G401 (cell line): ENCODE measurements at places on chromosomes 7 and 10. TPM values are rescaled to one million over a fixed set of nuclear protein-coding genes. Genes with fewer than 3 reads are reported as not detected.
A peak's percentile ranks its signal among the peaks of the same experiment; 100 is the strongest.

DNA sequence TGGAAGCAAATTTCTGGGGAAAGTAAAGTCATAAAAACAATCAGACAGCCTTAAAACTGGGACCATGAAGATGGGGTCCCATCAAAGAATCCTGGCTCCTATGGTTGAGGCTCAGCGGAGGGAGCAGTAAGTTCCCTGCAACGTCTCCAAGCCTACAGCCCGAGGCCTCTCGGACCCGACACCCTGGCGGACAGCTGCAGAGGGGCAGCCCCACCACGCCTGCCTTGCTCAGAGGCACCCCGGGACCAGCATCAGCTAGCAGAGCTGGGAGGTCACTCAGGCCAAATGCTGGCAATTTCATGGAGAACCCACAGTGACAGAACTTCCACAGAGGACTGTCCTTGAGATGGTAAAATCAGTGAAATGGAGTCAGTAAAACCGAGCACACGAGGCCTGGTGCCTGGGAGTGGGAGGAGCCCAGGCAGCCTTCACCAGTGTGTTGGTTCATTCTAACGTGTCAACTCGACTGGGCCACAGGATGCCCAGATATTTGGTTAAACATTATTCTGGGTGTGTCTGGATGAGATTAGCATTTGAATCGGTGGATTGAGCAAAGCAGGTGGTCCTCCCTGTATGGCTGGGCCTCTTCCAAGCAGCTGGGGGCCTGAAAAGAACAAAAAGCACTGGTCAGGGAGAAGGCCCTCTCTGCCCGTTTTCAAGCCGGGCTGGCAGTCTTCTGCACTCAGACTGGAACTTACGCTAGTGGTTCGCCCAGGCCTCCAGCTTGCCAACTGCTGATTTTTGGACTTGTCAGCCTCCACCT is 96.2 kb upstream of the INSIG1 start:
- DNase-seq = no peak

DNA sequence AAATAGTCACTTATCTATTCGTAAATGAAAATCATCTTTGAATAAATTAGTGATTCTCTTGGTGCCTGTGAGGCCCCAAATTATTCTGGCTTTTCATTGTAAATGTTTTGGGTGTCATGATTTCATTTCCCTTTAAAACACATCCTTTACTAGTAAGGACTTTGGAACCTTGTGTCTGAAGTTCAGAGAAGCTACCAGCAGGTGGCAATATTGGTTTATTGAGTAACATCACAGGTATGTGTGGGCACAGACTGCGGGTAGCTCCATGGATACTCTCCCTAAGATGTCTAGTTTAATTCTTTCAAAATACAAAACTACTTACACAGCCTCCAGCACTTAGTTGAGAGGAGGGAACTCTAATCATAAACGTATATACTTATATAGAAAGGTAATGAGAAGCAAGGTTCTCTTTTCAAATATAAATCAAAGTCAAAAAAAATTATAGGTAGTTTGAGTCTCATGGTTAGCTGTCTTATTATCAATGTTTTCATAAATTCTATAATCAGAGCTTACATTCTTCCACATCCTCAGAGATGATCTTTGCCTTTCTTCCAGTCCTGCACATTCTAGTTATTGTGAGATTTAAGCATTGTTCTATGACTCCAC is 449.6 kb downstream of the GRM8 start:
- peak; percentile 23 for DNase-seq

GRCh38 chr7:159142199-159142598 is 2.5 kb downstream of the VIPR2 start:
- no peak for DNase-seq

DNA sequence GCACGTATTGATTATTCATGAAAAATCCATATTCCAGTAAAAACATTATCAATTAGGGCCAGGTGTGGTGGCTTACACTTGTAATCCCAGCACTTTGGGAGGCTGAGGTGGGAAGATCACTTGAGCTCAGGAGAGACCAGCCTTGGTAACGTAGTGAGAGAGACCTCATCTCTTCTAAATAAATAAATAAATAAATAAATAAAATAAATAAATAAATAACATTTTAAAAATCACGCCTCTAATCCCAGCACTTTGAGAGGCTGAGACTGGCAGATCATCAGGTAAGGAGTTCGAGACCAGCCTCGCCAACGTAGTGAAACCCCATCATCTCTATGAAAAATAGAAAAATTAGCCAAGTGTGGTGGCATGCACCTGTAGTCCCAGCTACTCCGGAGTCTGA is 32.1 kb downstream of the NRBF2 start:
- DNase-seq = no peak

GRCh38 chr10:29957907-29958331 is 101.5 kb downstream of the JCAD start:
- no peak for DNase-seq

- DNase-seq = no peak
Measured at GRCh38 chr10:106866244-106866845, 298.2 kb downstream of the SORCS1 start.

DNA sequence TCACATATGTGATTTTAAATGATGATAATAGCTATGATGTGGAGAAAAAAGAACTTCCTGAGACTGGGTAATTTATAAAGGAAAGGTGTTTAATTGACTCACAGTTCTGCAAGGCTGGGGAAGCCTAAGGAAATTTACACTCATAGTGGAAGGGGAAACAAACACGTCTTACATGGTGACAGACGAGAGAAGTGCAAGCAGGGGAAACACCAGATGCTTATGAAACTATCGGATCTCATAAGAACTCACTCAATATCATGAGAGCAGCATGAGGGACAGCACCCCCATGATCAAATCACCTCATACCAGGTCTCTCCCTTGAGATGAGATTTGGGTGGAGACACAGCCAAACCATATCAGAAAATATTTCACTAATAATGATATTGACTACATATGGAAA is 4.1 kb upstream of the LIPN start:
- DNase-seq = no peak

DNA sequence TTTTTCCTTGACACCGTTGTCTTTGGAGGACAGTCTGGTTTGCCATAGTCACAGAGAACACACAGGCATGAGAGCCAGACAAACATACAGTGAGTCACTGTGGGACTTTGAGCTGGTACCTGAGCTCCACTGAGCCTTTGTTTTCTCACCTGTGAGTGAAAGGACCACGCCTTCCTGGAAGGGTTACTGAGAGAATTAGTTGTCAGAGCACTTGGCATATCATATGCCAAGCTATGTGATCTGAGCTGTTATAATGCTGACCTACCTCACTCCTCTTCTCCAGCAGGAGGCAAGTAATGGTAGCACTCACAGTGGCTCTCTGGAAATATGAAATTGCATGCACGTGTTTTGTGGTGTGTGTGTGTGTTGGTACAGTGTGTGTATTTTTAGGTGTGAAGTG is 59.7 kb downstream of the CXCL12 start:
- DNase-seq = no peak

The ICA1 gene
- 29.1 and 51.6 TPM in 2 replicates for total RNA-seq

The CDK14 gene
- not detected in 2 replicates for total RNA-seq

The SYT15 gene
- total RNA-seq = not detected in 2 replicates

The EBLN1 gene
- 1.3 TPM in 1 of 2 replicates, not detected in the other for total RNA-seq
